H9 (cell line): ENCODE measurements at places on chromosomes 4 and X. TPM values are rescaled to one million over a fixed set of nuclear protein-coding genes. Genes with fewer than 3 reads are reported as not detected.

Gene ADGRL3
- 5.9 and 6.4 TPM in 2 replicates for total RNA-seq

Gene COX7B2
- not detected in 2 replicates for total RNA-seq

Gene USP26
- not detected in 2 replicates for total RNA-seq

Gene TMEM35A
- total RNA-seq, result 3.2 and 4.3 TPM in 2 replicates

Gene SGCB
- total RNA-seq, result 30.4 and 32.3 TPM in 2 replicates

Gene ADGRA3
- 54.4 and 56.5 TPM in 2 replicates for total RNA-seq

Gene TSPAN6
- 61.3 and 62.8 TPM in 2 replicates for total RNA-seq

Gene MGAT4D
- not detected in 2 replicates for total RNA-seq

Gene PCDH18
- total RNA-seq, result 60.7 and 61.7 TPM in 2 replicates

Gene OTUD6A
- total RNA-seq, result 0.18 TPM in 1 of 2 replicates, not detected in the other

Gene CT45A5
- total RNA-seq, result not detected in 2 replicates

Gene SPIN2A
- 2.2 and 2.8 TPM in 2 replicates for total RNA-seq

Gene ARMCX6
- 47.8 and 48.6 TPM in 2 replicates for total RNA-seq

Gene GLUD2
- 0.99 and 1.0 TPM in 2 replicates for total RNA-seq

Gene INTU
- total RNA-seq, result 10.7 and 11.4 TPM in 2 replicates

Gene C4orf51
- 2.7 and 6.0 TPM in 2 replicates for total RNA-seq

Gene PLK4
- 36.4 and 40.2 TPM in 2 replicates for total RNA-seq

Gene REELD1
- total RNA-seq, result not detected in 2 replicates

Gene SEC31A
- total RNA-seq, result 128 and 141 TPM in 2 replicates

Gene SH3RF1
- 14.9 and 15.3 TPM in 2 replicates for total RNA-seq

Gene SYN1
- total RNA-seq, result 11.7 TPM in 2 replicates

Gene HSD17B13
- not detected in 2 replicates for total RNA-seq

Gene PARM1
- total RNA-seq, result 1.4 and 2.0 TPM in 2 replicates

Gene RTL5
- total RNA-seq, result 1.1 and 1.2 TPM in 2 replicates

Gene KIAA1210
- total RNA-seq, result not detected in 2 replicates

Gene DCAF8L2
- total RNA-seq, result not detected in 2 replicates

Gene LANCL3
- 0.26 and 0.48 TPM in 2 replicates for total RNA-seq
